ELR (cell line): ENCODE measurements at places on chromosomes 2 and 18.

- DNase-seq = no peak
Observed at GRCh38 chr2:48695991-48696390, 59.5 kb downstream of the LHCGR start.

GRCh38 chr2:20225294-20226151 is 593 bp upstream of the SDC1 start:
- DNase-seq = no peak

- DNase-seq = peak; percentile 63
Observed at GRCh38 chr2:141968433-141968832, 162.4 kb downstream of the LRP1B start.

DNA sequence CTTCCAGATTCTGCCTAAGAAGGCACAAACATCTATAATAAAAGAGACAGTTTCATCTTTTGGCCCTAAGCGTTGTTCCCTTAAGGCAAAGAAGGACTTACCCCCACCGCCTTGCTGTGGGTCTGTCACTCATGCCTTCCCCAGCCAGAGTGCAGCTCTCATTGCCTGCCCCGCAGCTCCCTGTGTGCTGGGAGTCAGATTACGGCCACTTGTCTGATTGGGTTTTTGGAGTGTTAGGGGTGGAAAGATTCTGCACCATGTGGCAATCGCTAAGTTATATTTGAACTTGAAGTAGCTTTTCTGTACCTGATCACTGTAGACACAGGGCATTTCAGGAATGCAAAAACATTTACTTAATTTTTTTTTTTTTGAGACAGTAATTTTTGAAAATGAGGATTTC is at the start of gene AQP4:
Gene AQP4 (minus strand): TSS at position 151 of the 400 bp plus-strand sequence. CDS start 18 bp downstream, at position 133.
- DNase-seq = no peak

- DNase-seq = no peak
Observed at GRCh38 chr2:104434318-104434792, 419.6 kb upstream of the POU3F3 start.

DNA sequence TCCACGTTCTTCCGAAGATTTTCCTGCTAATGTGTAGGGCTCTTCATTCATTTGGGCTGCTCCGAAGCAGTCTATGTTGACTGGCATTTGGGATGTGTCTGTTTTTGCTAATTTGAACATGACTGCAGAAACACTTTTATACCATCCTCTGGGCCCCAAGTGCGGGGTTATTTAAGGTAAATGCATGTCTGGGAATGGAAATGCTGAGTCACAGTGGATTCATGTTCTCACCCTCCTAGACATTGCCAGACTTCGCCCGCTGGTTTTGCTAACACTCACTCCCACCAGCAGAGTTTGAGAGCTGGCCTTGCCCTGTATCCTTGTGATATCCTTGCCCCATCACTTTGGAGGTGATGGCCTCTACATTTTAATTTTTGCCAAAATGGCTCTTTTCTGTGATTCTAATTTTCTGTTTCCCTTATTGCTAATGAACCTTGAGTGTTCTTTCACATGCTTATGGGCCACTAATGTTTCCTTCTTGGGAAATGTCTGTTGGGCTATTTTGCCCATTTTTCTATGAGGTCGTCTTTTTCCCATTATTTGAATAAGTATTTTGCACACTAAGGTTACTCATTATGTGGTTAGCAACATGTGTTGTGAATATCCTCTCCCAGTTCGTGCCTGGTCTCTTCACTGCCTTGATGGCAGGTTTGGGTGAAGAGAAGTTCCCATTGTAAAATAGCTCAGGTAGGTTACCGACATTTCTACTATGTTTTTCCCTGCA is 204.1 kb downstream of the GLI2 start:
- peak; percentile 80 for DNase-seq

DNA sequence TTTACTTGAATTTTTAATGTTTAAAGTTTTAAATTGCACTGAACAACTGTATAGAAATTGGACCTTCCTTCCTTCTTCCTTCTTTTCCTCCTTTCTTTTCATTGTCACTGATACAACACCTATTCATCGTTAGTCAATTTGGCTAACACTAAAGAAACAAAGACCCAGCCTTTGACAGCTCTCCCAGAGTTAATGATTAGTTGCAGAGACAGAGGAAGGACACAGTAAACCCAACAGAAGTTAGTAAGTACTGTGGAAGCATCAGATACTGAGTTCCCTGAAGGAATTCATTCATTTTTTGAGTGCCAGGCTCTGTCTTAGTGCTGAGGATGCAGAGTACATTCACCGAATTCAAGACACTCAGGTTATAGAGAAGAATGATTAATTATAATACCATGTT is 77.9 kb upstream of the RAB27B start:
- no peak for DNase-seq

DNA sequence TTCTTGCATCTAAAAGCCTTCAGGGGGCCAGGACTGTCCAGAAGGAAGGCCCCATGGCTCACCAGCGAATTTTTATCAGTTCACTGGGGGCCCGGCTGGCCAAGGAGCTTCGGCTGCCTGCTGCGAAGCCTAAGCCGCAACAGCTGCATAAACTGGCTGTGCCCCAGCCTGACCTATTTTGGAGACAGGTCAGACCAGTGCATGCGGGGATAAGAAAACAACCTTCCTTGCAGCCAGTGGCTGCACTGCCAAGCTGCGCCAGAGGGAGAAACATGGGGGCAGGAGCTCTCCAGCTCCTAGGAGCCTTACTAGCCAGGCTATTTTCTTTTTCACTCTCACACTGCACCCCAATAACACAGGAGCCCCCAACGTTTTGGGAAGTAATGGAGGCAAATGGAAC is 15.2 kb downstream of the PAX3 start:
- no peak for DNase-seq

- no peak for DNase-seq
Observed at GRCh38 chr2:148540022-148540421, 104.5 kb upstream of the EPC2 start.

- no peak for DNase-seq
Observed at GRCh38 chr2:117949806-117950205, 64.1 kb downstream of the CCDC93 start.

GRCh38 chr2:233387667-233388528 is 33.6 kb downstream of the DGKD start:
- no peak for DNase-seq

- no peak for DNase-seq
Observed at GRCh38 chr2:191222952-191223351, 22.3 kb upstream of the MYO1B start.

- DNase-seq = peak; percentile 38
Observed at GRCh38 chr18:45566025-45566740, 49.1 kb upstream of the SLC14A2 start.

DNA sequence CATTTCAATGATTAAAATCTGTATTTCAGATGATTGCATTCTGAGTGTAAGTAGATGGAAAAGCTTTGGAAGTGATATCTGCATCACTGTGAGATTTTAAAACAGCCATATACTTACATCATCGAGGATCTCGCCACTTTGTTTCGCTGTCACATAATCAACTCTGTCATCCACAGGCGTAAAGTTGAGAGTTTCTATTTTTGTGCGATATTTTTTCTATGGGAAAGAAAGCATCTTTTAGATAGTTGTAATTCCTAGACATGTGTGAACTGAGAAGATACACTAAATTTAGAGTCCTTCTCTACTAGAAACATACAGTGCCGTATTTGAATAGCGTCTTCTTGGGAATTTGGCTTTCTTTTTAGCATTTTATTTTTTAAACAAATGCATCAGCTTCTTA is 158.8 kb downstream of the RIF1 start:
- no peak for DNase-seq

GRCh38 chr2:223787358-223787757 is 50.0 kb downstream of the AP1S3 start:
- DNase-seq = no peak

- DNase-seq = peak; percentile 44
Observed at GRCh38 chr2:44130441-44130840, 38.2 kb upstream of the PPM1B start.

GRCh38 chr2:145230546-145230945 is 710.6 kb upstream of the ZEB2 start:
- peak; percentile 83 for DNase-seq

GRCh38 chr2:230915319-230915718 is 9.7 kb downstream of the GPR55 start:
- DNase-seq = no peak

- no peak for DNase-seq
Observed at GRCh38 chr2:239943991-239944631, 81.0 kb downstream of the NDUFA10 start.

DNA sequence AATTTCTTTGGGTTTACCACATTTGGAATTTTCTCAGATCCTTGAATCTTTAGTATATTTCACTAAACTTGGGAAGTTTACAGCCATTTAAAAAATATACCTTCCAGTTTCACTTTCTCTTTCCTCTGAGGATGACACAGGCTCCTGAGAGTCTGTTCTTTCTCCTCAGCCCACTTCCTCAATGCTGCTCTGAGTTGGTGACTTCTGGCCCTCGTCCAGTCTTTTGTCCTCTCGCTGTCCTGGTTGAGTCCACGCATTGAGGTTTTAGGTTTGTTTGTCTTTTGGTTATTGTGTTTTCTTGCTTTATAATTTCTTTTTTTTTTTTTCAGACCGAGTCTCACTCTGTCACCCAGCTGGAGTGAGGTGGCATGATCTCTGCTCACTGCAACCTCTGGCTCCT is 40.7 kb upstream of the GALR1 start:
- DNase-seq = peak; percentile 77

- no peak for DNase-seq
Observed at GRCh38 chr2:218422403-218423086, 3.6 kb downstream of the VIL1 start.

- DNase-seq = no peak
Observed at GRCh38 chr2:129748653-129749052, 230.8 kb upstream of the RAB6C start.

DNA sequence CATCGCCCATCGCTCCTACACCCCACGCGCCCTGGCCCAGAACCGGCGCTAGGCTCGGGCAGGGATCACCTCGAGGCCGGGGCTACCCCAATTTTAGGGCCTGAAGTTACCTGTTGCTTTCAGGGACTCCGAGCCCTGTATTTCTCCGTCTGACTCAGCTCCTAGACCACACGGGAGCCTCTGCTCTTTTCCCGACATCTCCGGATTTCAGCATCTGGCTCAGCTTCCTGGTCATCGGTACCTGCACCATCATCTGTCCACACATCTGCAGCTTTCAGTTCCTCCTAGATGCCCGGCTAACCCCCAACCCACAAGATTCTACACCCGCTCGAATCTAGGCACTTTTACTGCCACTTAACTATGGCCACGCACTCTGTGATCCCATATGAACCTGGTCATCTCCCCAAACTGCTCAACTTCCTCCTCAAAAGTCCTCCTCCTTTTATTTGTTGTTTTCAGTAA is 12.1 kb upstream of the HMSD start:
- DNase-seq = no peak

GRCh38 chr2:86543793-86544192 is 19.4 kb downstream of the CHMP3 start:
- no peak for DNase-seq

GRCh38 chr2:172232708-172233396 is 130.2 kb upstream of the DLX2 start:
- no peak for DNase-seq

DNA sequence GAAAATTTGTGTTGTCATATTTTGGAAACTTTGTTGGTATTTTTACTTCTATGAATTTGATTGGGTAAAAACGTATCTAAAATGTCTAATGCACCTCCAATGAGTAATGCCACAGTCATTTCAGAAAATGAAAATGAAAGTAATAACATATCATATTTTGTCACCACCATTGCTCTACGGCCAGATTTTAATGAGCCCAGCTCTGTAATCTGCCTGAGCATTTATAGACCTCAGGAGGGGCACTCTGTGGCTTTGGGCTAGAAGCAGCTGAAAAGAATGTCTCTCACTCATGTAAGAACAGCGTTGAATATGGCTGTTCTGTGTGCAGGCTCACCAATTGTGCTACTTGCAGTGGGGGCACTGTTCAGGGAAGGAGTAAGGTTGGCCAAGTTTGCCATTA is 32.7 kb upstream of the ABCA12 start:
- DNase-seq = peak; percentile 52

GRCh38 chr2:241148239-241148638 is 1.0 kb downstream of the PASK start:
- DNase-seq = no peak

- DNase-seq = no peak
Observed at GRCh38 chr2:125424266-125424785, 1231.6 kb upstream of the GYPC start.

DNA sequence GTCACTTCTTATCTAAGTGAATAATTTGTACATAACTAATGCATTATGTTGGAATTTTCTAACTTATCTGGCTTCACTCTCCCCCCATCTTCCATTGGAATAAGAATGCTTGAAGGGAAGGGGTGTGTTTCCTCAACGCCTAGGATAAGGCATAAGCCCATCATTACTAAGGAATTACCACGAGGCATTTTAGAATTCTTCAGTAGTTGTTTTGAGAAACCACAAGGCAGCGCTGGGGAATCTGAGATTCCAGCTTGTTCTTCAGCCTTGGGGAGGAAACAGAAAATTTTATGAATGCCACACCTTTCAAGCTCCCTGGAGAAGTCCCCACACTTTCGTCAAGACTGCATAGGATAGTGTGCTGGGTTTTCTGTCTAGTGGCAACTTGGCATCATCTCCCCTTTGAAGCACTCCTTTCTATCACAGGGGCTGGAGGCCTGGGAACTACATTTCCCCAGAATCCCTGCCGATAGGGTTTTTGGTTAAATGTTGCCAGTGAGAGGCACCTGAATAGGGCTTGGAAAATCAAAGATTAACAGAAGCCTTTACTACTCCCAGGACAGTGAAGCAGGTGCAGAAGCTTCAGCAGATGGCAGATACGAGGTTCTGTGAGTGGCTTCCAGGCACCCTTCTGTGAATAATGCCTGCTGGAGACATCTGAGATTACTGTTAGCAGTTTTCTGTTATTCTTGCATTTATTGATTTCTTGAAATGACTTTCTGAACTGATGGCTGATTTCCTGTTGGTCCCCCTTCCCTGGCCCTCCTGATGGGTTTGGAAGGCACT is 192.7 kb upstream of the REV1 start:
- peak; percentile 54 for DNase-seq

DNA sequence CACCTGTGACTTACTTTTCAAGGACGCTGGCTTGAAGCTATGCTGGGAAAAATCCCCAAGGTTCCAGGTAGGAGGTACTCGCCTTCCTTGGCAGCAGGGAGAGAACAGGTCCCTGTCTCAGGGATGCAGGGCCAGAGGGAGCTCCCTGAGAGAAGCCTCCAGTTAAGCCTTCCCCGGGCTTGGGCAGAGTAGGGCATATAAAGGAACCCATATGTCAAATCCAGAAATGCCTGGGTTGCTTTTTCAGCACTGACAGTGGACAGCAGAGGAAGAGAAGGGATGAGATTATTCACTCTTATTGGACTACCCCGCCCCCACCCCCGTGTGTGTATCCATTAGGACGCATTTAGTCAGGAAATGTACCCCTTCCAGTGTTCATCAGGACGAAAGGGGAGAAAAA is 89.3 kb upstream of the TEX51 start:
- no peak for DNase-seq
